ENCODE measurements at places on chromosomes 11 and 22.

DNA sequence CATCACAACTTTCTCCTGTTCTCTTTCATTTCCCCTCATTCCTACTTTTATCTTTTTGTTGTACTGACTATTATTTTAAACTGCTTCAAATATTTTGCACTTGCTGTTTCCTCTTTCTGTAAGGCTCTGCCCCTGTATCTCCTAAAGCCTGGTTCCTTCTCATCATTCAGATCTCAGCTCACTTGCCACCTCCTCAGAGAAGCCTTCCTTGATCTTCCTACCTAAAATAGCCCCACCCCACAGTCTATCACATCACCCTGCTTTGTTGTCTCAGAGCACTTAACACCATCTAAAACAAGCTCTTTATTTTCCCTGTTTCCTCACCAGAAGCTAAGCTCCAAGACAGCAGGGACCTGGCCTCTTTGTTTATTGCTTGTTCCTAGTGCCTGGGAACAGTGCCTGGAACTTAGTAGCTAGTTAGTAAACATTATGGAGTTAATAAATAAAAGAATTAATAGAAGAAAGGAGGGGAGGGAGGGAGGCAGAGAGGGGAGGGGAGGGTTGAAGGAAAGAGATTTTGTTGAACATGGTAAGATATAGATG lies 2.5 kb upstream of the STK33 start:
- no peak for DNase-seq

DNA sequence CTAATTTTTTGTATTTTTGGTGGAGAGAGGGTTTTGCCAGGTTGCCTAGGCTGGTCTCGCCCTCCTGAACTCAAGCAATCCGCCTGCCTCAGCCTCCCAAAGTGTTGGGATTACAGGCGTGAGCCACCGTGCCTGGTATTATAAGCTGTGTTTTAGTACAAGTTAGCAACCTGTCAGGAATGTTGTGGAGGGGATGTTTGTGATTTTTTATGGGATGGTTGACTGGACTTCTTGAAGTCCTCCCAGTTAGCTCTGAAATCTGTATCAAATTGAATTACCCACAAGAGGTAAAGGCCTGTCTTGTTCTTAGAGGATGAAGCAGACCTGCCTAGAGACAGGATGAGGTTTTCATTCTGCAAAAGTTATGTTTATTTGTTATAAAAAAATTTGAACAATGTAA lies 34.1 kb upstream of the IL18BP start:
- DNase-seq, result no peak

DNA sequence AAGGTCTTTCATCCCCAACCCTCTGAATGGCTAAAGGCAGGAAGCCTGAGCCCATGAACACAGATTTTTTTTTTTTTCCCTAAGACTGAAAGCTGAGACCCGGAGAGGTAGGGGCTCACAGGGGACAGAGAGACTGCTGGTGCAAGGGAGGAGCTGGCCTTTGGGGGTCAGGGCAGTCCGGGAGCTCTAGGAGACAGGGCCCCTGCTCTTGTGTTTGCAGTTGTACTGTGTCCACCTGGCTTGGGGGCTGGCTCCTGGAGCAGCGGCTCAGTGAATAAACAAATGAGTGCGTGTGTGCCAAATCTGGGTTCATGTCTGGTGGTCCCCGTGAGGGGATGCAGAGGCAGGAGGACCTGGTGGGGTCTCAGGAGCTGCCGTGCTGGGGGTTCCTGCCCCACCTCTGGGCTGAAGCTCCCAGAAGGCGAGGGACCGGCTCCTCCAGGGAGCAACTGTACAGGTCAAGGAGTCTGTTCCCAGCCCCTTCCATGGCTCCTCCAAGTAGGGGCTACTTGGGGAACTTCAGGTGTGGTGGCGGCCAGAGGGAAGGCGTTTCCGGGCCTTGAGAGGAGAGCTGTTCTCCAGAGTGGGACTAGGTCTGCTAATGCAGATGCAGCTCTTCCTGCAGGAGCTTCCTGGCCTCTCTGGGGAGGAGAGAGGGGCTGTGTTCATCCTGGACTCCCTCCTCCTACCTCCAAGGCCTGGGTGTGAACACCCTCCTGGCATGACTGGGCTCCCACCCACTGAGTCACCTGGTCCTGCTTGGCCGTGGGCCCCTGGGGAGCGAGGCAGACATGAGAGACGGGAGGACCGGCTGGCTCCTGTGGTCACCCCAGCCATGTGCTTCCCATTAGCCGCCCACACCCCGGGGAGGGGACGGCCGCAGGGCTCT lies 57.6 kb downstream of the FBXO7 start:
- DNase-seq, result no peak

- peak; percentile 32 for DNase-seq
Measured at GRCh38 chr11:72751116-72752087, 806 bp downstream of the ARAP1 start.

DNA sequence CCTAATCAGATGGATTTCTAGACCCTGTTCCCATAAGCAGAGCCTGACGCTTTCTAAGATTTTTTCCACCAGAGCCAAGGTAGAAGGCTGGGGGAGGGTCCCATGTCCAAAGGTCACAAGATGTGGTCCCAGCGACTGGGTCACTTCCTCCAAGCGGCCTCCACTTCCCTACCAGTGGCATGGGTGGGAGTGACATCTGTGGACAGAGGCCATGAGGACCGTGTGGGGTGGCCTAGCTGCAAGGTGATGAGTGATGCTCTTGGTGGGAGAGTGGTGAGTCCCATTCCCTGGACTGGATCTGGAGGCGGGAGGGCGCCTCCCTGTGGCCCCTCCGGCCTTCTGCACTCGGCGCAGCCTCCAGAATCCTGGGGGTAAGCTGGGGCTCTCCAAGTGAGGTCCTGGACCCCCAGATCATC lies 32.4 kb upstream of the PRR5 start:
- no peak for DNase-seq

- no peak for DNase-seq
Measured at GRCh38 chr22:38923463-38924346, 33.7 kb upstream of the APOBEC3A start.

GRCh38 chr11:117715801-117716200 lies 81.2 kb downstream of the DSCAML1 start:
- no peak for DNase-seq

DNA sequence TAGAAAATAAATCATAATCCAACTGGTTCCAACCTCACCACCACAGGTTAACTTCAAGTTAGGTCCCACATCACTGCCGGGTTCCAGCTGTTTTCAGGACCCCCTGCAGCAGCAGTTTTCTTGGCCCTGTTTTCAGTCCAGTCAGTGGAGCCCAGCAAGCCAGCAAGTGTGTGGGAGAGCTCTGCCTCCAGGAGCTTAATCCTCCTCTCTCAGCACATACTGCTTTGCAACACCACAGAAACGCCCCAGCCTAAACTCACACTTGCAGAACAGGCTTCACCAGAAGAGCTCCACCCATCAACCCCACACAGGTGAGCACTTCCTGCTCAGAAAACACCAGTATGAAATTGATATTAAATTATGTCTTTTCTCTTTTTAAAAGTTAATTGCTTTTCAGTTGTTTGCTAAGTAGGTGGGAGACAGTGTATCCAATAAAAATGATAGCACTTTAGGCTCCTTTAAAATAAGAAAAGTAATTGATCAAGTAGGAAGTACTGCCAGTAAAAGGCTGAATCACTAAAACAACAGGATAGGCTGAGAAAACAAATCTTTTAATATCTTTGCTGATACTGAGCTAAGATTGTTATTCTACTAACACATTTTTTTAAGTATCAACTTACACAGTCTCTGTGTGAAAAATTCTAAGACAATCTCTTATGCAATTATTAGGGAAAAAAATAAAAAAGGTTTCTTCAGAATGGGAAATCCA lies 81.5 kb upstream of the TP53AIP1 start:
- DNase-seq, result peak; percentile 14

DNA sequence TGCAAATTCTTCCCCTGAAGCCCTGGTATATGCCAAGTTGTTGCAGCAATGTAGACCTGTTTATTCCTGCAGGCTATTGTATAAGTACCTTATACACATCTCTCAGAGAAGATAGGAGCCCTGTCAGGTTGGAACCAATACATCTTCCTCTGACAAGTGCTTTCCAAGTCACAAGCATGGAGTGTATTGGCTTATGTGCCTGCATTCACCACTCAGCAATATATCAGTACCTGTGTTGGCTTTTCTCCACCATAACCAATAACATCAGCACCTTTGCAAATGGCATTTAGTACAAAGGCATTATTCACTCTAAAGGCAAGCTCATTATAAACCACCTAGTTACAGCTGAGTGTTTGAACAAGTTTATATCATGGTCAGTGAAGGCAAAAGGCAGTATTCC lies 611.7 kb upstream of the CNTN5 start:
- DNase-seq, result no peak

DNA sequence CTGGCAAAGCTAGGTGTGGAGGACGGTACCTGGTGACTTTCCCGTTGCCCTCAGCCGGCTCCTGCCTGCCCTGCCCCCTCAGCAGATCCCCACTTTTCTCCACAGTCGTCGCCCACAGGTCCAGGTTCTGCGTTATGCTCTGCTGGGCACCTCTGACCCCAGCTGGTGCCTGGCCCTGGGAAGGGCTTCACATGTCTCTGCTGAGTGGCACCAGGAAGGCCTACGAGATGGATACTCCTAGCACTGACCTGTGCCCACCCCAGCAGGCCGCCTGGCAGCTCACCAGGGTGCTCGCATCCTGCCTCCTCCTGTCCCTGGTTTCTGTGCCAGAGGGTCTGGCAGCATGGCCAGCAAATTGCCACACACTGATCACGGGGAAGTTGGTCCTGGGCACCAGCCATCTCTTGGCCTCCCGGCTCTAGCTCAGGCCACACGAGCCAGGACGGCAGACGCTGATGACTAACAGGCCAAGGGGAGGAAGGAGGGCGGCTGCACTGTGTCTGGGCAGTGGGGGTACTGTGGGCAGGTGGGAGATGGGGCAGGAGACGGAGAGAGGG lies 13.8 kb downstream of the CARS1 start:
- no peak for DNase-seq

- DNase-seq, result no peak
Measured at GRCh38 chr11:115930886-115931547, 426.8 kb upstream of the CADM1 start.

GRCh38 chr11:114821621-114822412 lies 143.5 kb downstream of the NXPE2 start:
- no peak for DNase-seq

- peak; percentile 81 for DNase-seq
Measured at GRCh38 chr22:37186228-37186996, 1.6 kb downstream of the C1QTNF6 start.

GRCh38 chr11:117230999-117231841 lies 653 bp downstream of the PCSK7 start:
- DNase-seq, result no peak

DNA sequence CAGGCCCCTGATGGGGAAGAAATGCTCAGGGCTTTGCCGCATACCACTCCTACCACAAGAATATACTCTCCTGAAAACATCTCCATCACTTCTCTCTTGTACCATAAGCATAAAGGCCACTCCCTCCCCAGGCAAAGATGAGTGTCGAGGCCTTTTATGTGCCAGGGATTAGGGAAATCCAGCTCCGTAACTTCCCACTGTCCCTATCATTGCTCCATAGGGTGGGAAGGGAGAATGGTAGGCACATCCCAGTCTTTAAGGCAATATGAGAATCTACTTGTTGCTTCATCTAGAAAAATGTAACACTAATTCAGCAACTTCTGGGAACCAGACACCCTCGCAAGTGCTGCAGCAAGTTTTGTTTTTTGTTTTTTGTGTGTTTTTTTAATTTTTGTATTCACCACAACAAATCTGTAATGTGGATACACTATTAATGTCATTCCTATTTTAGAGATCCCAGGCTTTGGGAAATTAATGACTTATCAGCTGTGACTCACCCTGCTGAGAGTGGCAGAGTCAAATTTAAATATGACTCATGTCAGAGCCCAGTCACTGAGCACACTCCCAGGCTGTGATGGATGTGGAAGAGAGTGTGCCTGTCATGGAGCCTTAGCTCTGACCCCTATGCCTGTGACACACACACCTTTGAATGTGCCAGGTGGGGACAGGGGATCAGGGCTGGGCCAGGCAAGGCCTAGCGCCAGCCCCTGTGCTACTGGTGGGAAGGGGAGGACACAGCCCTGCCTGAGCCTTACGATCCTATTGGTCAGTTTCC lies 23.4 kb downstream of the PANX1 start:
- DNase-seq, result no peak

DNA sequence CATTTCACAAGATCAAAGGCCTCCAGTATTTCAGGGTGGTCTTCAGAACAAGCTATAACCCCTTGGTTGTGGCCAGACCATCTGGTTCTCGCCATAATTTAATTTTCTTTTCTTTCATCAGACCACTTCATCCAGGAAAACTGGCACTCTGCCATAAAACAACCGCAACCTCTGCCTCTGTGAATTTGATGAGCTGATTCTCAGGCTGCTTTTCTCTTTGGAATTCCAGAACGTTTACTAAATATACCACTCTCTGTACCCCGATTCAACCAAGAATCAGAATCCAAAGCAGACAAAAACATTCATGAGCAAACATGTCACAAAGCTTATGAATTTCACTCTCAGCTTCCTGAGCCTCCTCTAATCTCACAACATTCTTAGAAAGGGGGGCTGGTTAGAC lies 331.8 kb upstream of the SYN3 start:
- no peak for DNase-seq

GRCh38 chr11:131666617-131667016 lies 296.2 kb downstream of the NTM start:
- DNase-seq, result no peak

DNA sequence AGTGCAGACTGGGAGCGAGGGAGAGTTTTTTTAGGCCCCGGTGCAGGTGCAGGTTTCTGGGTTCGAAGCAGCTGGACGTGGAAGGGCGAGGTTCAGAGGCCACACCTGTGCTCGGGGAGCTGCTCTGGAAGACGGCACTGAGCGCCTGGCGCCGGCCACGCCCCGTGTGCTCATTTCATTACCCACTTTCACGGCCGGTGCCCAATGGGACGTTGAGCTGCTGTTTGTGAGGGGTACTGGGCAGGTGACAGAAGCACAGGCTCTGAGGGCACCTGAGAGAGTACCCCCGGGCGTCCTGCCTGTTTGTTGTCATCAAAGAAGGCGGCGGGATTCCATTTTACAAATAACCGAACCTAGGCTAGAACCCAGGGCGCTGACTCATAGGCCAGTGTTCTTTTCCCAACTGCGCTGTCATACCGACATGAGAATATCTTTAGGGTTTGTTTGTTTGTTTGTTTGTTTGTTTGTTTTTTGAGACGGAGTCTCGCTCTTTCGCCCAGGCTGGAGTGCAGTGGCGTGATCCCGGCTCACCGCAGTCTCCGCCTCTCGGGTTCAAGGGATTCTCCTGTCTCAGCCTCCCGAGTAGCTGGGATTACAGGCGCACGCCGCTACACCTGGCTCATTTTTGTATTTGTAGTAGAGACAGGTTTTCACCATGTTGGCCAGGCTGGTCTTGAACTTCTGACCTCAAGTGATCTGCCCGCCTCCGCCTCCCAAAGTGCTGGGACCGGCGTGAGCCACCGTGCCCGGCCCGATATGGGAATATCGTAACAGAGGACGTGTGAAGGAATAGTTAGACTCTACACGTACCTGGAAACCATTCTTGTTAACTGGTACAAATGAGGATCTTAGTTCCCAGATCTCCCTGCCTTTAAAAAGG lies 16.6 kb upstream of the SPTBN2 start:
- DNase-seq, result peak; percentile 48

Data from CD8-positive, alpha-beta T cell (primary cell).